OCI-M1 (cell line): ENCODE measurements at places on chromosomes 16 and 17.

GRCh38 chr17:81955058-81955681 is 5.8 kb downstream of the NOTUM start:
- DNase-seq: no peak

GRCh38 chr17:52754838-52755237 is 596.3 kb upstream of the CA10 start:
- no peak for DNase-seq

DNA sequence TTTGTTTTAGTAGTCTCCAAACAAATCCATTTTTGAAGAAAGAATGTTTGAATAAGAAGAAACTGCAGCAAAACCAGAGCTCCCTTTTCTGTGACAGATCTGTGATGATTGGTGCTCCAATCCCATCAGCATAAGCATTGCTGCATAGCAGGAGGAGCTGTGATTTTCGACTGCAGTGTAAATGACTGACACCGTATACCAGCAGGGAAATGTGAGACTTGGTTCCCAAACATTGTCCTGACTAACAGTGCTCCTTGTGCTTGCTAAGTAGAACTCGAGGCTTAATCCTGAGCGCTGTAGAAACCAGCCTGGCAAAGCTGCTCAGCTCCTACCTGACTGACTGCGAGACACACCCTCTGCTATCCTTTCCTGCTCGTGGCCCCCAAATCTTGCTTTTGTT is 57.2 kb downstream of the NUP93 start:
- no peak for DNase-seq

GRCh38 chr17:82118815-82119380 is 20.9 kb upstream of the FASN start:
- peak; percentile 70 for DNase-seq

DNA sequence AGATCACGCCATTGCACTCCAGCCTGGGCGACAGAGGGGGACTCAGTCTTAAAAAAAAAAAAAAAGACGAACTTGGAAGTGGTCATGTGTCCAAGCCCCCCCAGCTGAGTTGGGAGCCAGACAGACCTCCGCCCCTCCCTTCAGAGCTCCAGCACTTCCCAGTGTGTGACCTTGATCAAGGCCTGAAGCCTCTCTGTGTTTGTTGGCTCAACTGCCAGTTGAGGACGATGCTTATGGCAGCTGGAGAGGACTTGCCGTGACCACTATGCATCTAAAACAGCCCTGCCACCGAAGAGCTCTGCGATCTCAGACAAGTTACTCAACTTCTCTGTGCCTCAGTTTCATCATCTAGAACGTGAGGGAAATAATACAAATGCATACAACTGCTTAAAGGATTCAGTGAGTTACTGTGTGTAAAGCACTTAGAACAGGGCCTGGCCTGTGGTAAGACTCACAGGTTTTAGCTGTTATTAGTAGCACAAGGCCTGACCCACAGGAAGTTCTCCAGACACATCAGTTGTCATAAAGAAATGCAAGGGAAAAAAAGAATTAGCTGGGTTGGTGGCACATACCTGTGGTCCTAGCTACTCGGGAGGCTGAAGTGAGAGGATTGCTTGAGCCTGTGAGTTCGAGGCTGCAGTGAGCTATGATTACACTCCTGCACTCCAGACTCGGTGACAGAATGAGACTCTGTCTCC is 7.0 kb upstream of the IL27 start:
- DNase-seq: no peak

GRCh38 chr17:46026166-46027047 is 27.4 kb downstream of the STH start:
- no peak for DNase-seq

GRCh38 chr17:44585315-44585714 is 28.0 kb downstream of the FZD2 start:
- no peak for DNase-seq

- peak; percentile 54 for DNase-seq
These were observed 690 bp downstream of the NDE1 start for GRCh38 chr16:15650698-15651171.

- DNase-seq: no peak
These were observed 18.9 kb upstream of the PRM1 start for GRCh38 chr16:11299865-11300559.

DNA sequence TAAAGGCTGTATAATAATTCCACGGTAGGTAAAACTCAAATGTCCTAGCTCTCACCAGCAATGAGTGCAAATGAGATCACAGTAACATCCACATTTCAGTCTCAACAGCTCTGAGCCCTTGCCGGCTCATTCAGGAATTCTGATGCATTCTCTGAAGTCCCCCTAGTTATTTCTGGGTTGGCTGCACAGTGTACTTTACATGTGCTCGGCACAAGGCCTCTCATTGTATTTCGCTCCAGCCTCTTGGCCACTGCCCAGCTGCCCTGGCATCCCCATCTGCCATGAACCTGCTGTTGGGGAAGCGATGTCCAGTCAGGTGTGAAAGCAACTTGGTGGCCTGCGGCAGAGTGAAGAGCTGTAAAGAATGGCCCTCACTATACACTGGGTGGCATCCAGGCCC is 14.3 kb downstream of the PRCD start:
- DNase-seq: no peak

GRCh38 chr17:22459953-22460350 is 767.6 kb downstream of the KCNJ18 start:
- DNase-seq: no peak

DNA sequence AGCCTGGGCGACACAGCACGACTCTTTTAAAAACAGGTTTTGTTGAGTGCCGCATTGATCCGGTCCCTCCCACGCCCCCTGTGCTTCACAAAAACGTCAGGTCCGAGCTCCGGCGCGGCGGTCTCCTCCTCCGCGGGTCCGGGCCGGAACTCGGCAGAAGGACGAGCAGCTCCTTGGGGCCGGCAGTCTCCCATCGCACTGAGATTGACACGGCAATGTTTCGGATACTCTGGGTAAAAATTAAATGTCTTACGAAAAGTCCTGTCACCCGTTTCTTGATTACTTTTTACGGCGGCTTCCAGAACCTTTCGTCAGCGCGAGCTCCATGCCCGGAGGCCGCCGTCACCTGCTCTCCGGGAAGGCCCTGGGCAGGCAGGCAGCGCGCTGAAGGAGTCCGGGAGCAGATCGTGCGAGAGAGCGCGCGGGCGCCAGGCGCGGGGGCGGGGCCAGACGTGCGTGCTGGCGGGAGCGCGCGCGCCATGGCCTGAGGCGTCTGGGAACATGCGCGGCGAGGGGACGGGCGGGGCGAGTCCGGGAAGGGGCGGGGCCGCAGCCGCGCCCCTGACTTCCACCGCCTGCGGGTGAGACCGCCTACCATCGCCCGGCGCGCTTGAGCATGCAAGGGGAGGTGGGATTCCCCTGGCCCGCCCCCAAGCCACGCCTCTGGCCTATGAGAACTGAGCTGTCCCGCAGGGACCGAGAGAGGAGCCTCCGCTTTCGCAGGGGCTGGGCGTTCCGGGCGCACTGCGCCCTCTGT is 11.7 kb upstream of the SRL start:
- DNase-seq: peak; percentile 99

DNA sequence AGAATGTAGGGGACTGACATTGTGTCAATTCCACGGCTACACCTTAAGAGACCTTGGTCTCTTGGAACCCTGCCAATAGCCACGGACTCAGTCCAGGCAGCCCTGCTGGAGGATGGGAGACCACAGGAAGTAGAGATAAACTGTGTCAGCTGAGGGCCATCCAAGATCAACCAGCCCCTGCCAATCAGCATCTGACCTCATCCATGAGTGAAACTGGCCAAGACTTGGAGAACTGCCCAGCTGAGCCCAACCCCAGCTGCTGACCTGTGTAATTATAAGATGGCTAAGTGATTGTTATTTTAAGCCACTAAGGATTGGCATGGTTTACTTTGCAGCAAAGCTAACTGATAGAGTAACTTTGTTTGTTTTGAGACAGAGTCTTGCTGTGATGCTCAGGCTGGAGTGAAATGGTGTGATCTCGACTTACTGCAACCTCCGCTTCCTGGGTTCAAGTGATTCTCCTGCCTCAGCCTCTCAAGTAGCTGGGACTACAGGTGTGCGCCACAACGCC is 13.3 kb upstream of the YWHAE start:
- peak; percentile 73 for DNase-seq

- DNase-seq: no peak
These were observed 27.3 kb upstream of the NAT9 start for GRCh38 chr17:74803388-74803930.

- DNase-seq: no peak
These were observed 7.4 kb upstream of the TBX4 start for GRCh38 chr17:61444831-61445230.

DNA sequence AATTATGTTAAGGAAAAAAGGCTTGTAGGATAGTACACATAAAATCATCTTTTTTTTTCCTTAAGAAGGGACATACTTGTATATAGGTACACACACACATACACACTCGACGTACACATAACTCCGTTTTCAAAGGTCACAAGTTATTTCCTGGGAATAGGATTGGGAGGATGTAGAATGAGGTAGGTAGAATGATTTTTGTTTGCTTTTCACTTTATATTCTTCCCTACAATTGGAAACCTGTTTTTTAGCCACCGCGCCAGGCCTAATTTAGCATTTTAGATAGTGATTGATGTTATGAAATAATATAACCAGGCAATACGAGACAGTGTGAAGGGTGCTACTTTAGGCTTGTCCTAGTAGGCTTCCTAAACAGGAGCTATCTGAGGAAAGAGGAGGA is 1.8 kb upstream of the HAPSTR1 start:
- DNase-seq: peak; percentile 17

GRCh38 chr17:65902831-65903522 is 289.0 kb downstream of the CEP112 start:
- no peak for DNase-seq

GRCh38 chr17:66716236-66717026 is 118.5 kb upstream of the CACNG5 start:
- DNase-seq: no peak

GRCh38 chr16:35734728-35735402 is 2275.5 kb downstream of the TP53TG3F start:
- DNase-seq: no peak

DNA sequence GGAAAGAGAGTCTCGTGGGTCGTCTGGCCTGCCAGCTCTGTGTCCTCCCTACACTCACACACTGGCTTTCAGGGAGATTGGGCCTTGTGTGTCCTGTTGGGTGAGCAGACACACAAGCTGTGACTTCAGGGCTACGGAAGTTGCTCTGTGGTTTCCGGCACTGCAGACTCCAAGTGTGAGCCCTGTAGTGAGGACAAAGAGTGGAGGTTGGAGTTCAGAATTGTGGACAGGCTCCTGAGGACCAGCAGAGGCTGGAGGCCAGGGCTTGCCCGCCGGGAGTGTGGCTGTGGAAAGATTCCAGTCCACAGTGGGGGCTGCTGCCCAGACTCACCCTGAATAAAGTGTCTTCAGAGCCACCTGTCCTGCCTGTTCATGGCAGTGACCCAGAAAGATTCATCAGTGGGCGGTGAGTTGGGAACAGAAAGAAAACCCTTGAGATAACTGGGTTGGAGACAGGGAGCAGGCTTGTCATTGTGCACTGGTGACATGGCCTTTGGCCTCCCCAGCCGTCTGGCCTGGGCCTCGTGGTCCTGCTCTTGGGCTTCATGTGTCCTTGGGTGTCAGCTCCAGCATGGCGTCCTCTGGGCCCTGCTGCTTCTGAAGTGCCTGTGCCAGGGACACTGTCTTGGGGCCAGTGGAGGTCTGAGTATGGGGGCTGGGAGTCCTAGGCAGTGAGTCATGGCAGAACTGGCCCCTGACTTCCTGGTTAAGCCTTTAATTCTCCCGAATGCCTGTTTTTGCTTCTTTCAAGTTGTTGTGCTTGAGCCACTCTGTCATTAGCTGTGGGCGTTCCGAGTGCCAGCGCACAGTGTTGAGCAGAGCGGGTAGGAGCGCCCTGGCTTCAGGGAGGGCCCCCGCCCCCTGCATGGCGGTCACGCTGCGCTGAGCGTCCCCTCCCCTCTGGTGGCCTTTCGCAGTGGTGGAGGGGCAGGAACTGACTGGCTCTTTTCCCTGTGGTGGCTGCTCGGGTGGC is 19.9 kb upstream of the ZNF750 start:
- no peak for DNase-seq

DNA sequence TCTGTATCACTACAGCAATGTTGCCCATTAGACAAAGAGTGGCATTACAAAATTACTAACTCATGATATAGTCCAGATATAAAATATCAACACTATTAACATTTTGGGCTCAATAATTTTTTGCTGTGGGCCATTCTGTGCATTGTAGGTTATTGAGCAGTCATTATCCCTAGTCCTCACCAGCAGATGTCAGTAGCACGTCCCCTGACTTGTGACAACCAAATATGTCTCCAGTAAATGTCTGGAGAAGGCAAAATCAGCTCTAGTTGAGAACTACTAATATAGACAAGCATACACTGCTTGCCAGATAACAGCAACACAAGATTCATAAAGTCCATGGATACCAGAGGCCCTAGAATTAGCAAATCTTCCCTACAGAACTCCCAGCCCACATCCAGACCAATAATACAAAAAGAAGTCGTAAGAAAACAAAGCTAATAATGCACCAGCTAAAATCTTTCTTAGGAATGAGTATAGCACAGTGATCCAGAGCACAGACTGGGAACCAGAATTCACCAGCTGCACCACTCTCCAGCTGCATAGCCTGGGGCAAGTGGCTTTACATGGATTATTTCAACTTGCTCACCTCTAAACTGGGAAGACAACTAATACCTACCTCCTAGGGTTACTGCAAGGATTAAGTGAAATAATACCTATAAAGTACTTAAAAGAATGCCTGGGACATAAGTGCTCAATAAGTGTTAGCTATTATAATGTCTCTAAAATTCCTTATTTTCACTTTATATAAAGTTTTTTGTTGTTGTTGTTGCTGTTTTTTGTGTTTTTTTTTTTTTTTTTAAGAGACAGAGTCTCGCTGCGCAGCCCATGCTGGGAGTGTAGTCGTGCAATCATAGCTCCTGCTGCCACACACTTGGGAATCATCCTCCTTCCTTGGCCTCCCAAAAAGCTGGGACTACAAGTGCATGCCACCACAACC is 23.7 kb downstream of the HELZ start:
- DNase-seq: peak; percentile 41

GRCh38 chr17:8859027-8859803 is 8.3 kb downstream of the PIK3R6 start:
- DNase-seq: peak; percentile 88

DNA sequence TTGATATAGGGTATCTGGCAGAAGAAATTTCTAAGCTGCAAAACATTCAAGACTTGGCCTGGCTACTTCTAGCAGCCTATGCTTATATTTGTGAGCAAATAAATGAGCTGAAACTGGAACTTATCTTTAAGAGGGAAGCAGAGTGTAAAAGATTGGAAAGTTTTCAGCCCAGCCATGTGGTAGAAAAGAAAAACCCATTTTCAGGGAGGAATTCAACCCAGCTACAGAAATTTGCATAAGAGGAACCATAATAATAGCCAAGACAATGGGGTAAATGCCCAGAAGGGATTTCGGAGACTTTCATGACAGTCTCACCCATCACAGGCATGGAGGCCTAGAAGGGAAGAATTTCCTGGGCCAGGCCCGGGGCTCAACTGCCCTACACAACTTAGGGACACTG is 31.7 kb downstream of the RNF112 start:
- DNase-seq: no peak

GRCh38 chr16:11064202-11064540 is 119.8 kb downstream of the CLEC16A start:
- no peak for DNase-seq
